ENCODE measurements at places on chromosomes 7 and 10.

DNA sequence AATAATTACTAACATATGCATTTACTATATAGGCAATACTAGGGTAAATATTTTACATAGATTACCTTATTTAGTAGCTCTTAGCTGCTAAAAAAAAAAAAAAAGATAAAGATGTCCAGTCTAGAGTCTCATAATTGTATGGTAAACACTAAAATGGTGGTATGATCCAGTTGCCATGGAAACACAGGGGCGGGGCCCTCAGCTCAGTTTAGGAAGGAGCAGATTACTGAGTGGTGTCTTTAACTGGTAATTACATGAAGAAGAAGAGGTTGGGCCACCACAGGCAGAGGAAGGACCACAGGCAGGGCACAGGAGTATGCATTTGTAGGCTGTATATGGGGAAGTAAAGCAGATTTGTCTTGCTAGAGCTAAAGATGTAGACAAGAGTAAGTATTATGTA lies 43.7 kb downstream of the ITGB8 start:
- DNase-seq, result no peak

DNA sequence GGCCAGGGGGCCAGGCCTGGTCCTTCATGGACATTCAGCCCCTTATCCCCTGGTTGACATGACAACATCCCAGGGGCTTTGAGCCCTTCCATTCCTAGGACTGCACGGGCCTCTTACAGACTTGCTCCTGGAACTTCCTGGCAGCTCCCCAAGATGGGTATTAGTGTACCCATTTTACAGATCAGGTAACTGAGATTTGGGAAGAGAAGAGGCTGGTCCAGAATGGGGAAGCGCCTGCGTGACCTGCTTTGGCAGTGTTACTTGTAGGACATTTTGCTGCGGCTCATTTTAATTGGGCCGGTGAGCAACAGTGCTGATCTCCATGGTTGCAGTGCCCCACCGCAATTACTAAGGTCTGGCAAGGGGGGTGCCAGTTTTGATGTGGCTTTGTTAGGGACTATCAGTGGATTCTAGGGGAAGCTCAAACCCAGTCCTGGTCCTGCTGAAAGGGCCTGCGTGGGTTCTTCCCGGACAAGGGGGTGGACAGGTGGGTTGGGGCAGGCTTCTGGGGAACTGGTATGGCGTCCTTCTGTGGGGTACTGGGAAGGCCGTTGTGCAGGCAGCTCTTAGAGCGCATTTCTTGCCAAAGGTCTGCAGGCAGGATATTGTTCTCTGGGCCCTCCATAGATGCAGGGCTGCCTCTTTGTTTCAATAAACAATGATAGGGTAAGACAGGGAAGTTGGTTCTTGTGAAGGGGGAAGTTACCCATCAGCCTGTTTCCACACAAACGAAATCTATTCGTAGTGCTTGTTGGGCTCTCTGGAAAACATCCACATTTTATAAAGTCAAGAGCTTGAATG lies 137.6 kb downstream of the RGS10 start:
- no peak for DNase-seq

- DNase-seq, result no peak
Measured at GRCh38 chr10:119112056-119112455, 8.1 kb downstream of the DENND10 start.

DNA sequence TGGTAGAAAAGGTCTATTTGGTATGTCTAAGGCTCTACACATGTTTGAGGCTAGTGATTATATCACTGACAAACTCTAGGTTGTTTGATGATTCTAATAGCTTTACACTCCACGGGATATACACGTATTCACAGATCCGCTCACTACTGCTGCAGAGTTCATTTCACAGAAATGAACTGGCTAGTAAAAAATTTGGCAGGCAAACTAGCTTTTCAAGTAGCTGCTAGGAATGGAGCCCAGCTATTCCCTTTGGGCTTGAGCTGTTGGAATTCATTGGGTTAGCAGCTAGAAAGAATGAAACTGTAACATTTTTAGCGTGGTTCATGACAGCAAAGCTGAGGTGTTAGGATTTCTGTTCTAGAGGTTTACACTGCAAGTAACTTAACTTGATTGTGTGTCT lies 37.6 kb downstream of the R3HCC1L start:
- DNase-seq, result no peak

GRCh38 chr7:87702326-87702725 lies 74.1 kb downstream of the RUNDC3B start:
- DNase-seq, result no peak

DNA sequence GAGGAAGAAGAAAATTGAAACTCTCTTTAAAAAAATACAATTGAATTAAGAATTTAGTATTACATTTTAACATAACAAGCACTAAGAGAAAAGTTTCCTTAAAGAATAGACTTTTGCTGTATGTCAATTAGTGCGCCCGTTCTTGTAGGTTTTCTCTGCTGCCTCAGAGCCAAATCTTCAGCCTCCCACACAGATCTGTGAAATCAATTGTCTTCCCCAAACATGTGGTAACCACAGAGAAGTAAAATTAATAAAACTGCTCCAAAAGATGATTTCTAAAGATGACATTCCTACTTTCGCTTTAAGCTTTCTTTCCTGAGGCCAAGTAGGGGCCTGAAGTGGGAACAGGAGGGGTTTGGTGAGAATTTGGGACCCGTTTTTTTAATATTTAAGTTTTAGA lies 113.2 kb upstream of the ADO start:
- peak; percentile 14 for DNase-seq

GRCh38 chr10:73653701-73654100 lies 2.1 kb downstream of the SYNPO2L start:
- DNase-seq, result no peak

- no peak for DNase-seq
Measured at GRCh38 chr10:89633484-89633883, 11.6 kb downstream of the PANK1 start.

DNA sequence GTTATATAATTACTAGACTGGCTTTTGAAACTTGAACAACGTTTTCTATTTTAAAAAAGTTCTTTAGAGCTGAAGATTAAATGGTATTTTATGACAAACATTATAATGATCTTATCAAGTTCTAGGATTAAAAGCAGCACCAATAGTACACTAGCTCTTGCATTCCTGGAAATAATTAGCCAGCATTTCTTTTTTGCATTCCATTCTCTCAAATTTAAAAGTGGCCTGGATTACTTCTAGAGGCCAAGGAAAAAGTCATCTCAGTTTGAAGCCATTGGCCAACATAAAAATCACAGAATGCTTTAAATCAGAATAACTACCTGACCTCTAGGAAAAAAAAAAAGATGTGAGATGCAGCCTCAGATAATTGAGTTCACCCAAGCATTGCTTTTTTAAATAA lies 1326.4 kb upstream of the SORCS1 start:
- DNase-seq, result no peak

GRCh38 chr7:50591480-50592438 lies 26.6 kb upstream of the DDC start:
- DNase-seq, result no peak

- no peak for DNase-seq
Measured at GRCh38 chr10:106571192-106571946, 593.1 kb downstream of the SORCS1 start.

DNA sequence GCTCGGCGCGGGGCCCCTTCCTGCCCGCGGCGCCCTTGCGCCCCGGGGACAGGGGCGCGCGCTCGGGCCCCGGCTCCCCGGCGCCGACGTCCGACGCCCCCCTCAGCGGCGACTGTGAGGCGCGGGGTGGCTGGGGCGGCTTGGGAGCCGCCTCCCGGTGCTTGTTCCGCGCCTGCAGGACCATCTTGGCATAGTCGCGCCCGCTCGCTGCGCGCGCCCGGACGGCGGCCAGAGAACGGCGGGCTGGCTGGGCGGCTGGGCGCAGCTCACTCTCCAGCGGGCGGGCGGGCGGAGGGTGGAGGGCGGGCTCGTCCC lies at the start of gene DPY19L1:
Gene DPY19L1 (minus strand): TSS at position 275 of the 315 bp plus-strand sequence. CDS start 91 bp downstream, at position 184.
- DNase-seq, result no peak

GRCh38 chr10:44362866-44363711 lies 21.8 kb downstream of the CXCL12 start:
- no peak for DNase-seq

GRCh38 chr7:133562621-133563020 lies 309.7 kb downstream of the EXOC4 start:
- DNase-seq, result no peak

DNA sequence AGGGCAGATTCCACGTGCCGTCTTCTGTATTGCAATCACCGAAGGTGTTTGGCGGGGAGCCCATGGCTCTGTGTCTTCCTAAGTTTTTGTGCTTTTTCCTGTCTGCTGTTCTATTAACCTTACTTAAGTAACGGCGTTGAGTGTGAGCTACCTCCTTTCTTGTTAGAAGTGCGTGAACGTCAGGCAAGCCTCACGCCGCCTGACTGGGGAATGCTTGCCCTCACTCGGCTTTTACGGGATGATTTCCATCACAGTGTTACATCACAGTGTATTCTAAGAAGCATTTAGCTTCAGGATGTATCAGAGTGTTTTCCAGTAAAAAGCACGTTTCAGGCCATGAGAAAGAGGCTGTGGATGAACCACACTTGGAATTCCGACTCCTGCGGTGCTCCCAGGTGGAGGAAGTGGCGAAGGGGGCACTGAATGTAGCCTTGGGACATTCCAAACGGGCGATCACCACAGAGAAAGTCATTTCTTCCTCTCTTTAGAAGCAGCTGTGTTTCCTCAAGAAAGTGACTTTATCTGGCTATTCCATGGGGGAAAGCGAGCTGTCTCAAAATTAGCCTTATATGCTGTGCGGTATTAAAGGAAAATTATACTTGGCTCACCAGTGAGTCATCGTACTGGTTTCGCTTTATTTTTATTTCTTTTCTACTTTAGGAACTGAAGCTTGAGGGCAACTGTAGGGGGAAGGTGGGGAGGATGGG lies 290.7 kb downstream of the KLF6 start:
- DNase-seq, result no peak

DNA sequence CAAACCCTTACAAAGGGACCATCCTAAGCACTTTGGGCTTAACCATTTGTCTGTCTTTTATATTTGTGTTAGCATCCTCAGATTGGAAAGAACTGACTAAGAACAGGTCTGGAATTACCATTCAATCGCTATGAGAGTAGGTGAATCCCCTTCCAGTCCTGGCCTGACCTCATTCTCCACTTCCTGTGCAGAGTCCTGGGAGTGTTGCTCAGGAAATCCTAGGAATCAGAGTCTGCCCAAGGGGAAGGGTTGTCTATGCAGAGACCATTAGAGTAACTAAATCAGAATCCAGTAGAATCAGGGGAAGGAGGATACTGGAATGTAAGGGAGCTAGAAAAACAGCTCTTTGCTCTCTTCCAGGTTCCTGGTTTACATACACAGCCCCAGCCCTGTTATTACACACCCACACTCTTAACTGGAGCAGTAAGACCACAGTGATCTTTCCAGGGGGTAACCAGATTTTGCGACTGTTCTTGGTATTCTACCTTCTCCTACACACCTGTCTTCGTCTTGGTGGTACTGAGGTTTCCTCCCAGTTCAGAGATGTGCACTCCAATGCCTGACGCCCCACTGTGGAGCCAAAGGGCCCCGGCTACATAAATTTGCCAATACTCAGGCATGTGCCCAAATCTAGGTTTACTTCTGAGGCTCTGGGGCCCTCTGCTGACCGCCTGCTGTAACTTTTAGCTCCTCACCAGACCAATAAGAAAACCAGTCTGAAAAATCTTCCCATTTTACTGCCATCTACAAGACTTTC lies 103.7 kb downstream of the RNF216 start:
- DNase-seq, result peak; percentile 56

GRCh38 chr7:151206914-151207313 lies 3.4 kb downstream of the H2BK1 start:
- peak; percentile 16 for DNase-seq

GRCh38 chr10:73625004-73625883 lies 16.0 kb downstream of the MYOZ1 start:
- DNase-seq, result peak; percentile 50

- no peak for DNase-seq
Measured at GRCh38 chr7:101912716-101913110, 95.3 kb downstream of the CUX1 start.

GRCh38 chr10:128463991-128464760 lies 338.0 kb upstream of the MKI67 start:
- no peak for DNase-seq

DNA sequence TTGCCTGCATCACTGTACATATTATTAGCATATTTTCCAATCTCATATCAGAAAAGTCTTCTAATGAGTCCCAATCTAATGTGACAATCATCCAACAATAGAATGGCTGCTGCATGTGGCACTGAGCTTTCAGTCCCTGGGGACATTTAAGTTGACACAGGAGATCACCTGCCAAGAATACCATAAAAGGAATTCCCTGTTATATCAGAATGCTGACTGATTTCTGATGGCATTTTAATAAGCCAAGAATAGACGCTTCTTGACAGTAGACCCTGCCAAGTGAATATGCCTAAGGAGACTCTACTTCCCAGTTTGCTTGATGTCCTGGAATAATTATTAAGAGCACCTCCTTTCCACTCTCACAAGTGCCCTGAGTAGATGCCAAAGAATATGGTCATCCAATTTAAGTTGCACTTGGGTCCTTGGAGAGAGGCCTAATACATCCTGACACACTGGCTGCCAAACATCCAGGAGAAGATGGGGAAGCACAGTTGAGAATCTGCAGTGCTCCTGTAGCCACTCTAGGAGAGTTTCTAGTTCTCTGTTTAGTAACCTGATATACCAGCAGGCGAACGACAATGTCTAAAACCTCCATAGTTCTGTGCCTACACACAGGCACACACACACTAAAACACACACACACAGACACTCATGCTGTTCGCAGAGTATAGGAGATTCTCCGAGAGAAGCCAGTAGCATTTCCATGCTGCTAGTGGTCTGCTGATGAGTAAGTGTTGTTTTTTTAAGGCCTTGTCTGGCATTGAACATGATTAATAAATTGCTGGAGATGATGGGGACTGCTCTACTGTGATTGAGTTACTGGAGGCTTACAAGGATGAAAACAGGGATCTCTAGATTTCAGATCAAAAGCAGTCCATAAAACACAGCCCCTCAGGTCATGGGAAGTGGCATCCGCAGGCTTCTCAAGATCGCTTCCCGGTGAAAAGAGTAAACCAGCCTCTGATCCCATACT lies 369.6 kb downstream of the KCNMA1 start:
- DNase-seq, result no peak

- DNase-seq, result no peak
Measured at GRCh38 chr7:111082351-111082750, 8.6 kb upstream of the LRRN3 start.

DNA sequence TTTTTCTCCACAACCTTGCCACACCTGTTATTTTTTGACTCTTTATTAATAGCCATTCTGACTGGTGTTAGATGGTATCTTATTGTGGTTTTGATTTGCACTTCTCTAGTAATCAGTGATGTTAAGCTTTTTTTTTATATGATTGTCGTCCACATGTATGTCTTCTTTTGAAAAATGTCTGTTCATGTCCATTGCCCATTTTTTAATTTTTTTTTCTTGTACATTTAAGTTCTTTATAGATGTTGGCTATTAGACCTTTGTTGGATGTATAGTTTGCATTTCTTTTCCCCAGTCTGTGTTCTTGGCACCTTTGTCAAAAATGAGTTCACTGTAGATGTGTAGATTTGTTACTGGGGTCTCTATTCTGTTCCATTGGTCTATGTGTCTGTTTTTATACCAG lies 28.8 kb downstream of the ZSCAN25 start:
- DNase-seq, result no peak
